Activated CD4-positive, alpha-beta T cell treated with anti-CD3 and anti-CD28 coated beads, Interleukin-2, amount 50 U/mL, for 48 hours (primary cell): ENCODE measurements at places on chromosomes 1 and 21.

GRCh38 chr1:62637392-62638105 is 40.2 kb downstream of the ANGPTL3 start:
- no peak for DNase-seq

- no peak for DNase-seq
Observed at GRCh38 chr1:201809876-201810275, 19.1 kb upstream of the IPO9 start.

- DNase-seq = no peak
Observed at GRCh38 chr1:201112173-201112731, at the start of gene CACNA1S. Gene CACNA1S, minus strand, starts transcription at chr1:201112426. Its CDS starts 87 bp downstream, at chr1:201112339.

GRCh38 chr1:212686591-212686990 is 13.0 kb downstream of the BATF3 start:
- DNase-seq = no peak

GRCh38 chr1:211648980-211649934 is 26.2 kb downstream of the NEK2 start:
- no peak for DNase-seq

GRCh38 chr21:37224861-37225839 is 42.0 kb downstream of the VPS26C start:
- DNase-seq = peak; percentile 34

DNA sequence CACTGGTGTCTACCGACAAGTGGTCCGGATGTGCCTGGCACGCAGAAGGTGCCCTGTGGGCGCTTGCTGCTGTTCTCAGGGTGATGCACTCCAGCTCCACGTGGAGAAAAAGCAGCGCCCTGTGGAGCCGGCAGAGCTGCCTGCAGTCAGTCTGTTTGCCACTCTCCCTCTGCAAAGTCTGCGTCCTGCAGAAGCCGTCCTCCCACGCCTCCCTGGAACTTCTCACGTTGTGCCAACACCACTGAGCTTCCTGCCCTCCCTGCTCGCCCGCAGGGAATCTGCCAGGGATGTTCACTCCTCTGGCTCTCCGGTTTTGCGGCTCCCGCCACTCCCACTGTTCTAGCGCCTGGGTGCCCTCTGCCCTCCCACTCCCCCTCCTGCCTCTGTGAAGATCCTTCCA is 19.8 kb upstream of the UBXN10 start:
- no peak for DNase-seq

GRCh38 chr1:227779021-227779441 is 36.4 kb upstream of the PRSS38 start:
- no peak for DNase-seq

GRCh38 chr1:36715797-36716196 is 233.1 kb upstream of the CSF3R start:
- no peak for DNase-seq

DNA sequence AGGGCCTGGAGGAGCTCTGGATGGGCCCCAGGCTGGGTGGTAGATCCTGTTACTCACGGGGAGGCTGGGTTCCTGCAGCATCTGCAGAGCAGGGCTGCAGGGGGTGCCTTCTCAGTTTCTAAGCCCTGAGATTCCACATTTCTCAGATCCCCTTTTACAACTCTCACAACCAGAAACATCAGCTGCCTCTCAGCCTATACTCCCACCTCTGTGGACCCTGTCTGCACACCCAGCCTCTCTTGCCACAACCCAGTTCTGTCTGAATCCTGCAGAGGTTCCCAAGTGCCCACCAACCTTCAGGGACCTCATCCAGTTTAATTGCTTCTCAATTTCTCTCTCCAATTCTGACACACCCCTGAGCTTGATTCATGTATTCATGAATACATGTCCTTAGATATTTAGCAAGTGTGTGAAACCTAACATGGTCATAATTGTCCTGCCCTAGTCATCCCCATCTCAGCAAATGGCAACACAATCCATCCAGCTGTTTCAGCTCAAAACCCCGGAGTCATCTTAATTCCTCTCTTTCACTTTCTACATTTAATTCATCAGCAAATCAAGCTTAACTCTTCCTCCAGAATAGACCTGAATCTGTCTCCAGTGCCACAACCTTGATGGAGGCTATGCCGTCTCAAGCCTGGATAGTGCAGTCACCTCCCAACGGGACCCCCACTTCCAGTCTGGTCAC is 57.0 kb upstream of the NEK2 start:
- no peak for DNase-seq

DNA sequence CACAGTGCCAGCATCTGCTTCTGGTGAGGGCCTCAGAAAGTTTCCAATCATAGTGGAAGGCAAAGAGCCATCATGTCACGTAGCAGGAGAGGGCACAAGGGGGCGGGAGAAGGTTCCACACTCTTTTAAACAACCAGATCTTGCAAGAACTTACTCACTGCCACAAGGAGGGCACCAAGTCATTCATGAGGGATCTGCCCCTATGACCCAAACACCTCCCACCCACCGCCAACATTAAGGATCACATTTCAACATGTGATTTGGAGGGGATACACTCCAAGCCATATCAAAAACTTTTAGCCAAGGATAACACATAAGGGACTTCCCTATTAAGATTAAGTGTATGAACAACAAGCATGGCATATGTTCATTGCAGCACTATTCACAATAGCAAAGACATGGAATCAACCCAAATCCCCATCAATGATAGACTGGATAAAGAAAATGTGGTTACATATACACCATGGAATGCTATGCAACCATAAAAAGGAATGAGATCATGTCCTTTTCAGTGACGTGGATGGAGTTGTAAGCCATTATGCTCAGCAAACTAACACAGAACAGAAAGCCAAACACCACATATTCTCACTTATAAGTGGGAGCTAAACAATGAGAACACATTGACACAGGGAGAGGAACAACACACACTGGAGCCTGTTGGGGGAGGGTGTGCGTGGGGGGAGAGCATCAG is 19.9 kb upstream of the SLC35F3 start:
- DNase-seq = no peak

DNA sequence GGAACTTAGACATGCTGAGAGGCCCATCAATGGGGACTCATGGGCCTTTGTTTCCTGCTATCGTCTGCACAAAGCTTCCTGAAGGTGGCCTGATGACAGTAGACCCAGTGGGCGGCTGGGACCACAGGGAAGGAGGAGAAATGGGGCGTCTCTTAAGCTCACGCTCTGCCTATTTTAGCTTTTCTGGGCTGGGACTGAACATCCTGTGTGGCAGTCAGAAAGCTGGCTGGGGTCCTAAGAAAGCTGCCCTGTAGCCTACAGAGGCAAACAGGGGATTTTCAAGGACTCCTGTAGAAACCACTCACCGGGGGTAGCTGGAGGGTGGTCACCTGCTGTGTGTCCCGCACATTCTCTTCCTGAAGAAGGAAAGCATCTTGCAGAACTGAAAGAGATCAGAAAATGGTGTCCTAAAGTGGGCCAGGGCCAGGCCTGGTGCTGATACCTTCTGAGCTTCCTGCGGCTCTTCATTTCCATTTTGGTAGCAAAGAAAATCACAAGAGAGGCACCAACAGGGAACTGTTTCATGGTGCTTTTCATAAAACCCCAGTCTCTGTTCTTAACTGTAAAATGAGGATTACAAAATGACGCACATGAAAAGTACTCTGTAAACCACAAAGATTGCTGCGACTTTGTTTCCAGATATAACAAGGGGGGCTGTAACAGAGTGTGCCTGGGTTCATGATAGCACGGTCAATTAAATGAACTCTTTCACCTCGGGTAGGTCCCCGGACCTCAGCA is 8.6 kb downstream of the ZNF496 start:
- DNase-seq = no peak

- no peak for DNase-seq
Observed at GRCh38 chr1:237012788-237013383, 8.6 kb upstream of the MT1HL1 start.

GRCh38 chr1:212139526-212140135 is 104.1 kb downstream of the DTL start:
- no peak for DNase-seq

DNA sequence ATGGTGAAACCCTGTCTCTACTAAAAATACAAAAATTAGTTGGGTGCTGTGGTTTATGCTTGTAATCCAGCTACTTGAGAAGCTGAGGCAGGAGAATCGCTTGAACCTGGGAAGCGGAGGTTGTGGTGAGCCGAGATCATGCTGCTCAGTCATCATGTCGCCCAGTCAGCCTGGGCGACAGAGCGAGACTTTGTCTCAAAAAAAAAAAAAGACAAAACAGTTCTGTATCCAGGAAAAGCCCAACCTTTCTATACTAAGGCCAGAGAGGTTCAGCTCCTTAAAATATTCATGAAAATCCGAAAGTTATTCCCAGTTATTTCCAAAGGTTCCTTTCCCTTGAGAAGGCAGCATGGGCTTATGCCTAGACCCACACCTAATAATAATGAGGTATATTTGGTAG is 4.2 kb downstream of the MRPL37 start:
- DNase-seq = no peak

GRCh38 chr1:43704838-43705237 is 2.5 kb upstream of the ST3GAL3 start:
- DNase-seq = no peak

GRCh38 chr1:3066250-3066711 is 2.7 kb upstream of the PRDM16 start:
- no peak for DNase-seq

- no peak for DNase-seq
Observed at GRCh38 chr1:210340311-210340710, 11.6 kb downstream of the HHAT start.

DNA sequence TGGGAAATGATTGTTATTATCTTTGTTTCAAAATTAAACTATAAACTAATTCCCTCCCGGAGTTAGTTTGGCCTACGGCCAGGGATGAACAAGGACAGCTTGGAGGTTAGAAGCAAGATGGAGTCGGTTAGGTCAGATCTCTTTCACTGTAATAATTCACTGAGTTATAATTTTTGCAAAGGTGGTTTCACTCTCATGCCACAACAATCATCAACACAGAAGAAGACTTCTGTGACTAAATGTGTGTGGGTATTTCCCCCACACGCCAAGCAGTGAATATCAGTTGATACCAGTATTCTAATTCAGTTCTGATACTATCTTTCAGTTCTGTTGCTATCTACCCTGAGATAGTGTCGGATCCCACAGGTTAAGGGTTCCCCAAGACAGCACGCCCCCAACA is 215.1 kb downstream of the S1PR1 start:
- peak; percentile 22 for DNase-seq

- no peak for DNase-seq
Observed at GRCh38 chr1:9770298-9770697, 53.5 kb downstream of the CLSTN1 start.

DNA sequence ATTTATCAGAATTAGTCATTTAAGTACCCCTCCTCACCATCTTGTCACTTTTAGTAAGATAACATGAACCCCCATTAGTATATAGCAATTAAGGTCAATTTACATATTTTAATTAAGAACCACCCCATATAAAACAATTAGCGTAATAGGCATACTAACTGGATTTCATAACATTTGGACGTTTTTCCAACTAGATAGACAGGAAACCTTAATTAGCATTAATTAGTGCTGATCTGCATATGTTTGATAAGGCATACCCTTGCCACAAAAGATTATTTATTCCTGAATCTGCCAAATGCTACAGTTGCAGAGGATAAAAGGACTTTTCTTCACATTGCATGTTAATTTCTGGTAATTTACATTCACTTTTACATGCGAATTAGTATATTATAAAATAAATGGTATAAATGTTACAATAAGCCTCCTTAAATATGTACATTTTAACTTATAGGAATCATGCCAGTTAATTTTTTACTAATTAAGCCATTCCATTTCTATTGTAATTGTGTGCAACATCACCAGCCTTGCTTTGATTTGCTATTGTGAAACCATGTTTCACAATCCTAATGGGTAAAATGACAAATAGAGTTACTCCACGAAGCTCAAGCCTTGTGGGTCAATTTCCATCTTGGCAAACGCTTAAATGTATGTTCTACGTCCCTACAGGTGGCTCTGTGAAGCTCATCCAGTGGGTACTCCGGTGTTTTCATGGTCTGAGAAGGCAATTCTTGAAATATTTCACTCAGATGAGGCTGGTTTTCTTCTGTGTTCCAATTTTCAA is 469.6 kb downstream of the DPYD start:
- DNase-seq = no peak

DNA sequence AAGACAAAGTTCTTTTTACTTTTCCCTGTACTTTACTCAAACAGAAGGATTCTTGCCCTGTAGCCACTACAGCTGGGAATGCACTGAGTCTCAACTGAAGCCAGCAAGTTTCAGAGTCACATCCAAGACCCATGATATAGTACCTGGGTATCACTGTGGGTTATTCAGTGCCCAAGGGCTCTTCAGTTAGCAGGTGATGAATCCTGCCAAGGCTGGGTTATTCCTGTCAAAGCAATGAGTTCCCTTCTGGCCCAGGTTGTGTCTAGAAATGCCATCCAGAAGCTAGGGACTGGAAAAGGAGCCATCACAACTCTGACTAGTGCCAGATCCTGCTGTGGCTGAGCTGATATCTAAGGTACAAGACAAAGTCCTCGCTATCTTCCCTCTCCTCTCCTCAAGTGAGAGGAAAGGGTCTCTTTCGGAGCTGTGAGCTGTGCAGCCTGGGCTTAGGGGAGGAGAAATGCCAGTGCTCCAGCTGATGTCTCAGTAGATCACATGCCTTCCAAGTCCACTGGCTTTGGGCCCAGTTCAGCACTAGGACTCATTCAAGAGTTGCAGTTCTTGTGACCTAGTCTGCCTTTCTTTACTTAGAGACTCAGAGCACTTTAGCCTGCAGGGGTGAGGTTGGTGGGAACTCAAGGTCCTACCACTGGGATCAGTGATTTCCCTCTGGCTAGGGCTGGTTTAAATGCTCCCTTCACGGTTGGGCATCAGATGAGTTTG is 369.4 kb downstream of the TBX15 start:
- no peak for DNase-seq

GRCh38 chr1:109198043-109198695 is 15.5 kb upstream of the SARS1 start:
- DNase-seq = no peak

DNA sequence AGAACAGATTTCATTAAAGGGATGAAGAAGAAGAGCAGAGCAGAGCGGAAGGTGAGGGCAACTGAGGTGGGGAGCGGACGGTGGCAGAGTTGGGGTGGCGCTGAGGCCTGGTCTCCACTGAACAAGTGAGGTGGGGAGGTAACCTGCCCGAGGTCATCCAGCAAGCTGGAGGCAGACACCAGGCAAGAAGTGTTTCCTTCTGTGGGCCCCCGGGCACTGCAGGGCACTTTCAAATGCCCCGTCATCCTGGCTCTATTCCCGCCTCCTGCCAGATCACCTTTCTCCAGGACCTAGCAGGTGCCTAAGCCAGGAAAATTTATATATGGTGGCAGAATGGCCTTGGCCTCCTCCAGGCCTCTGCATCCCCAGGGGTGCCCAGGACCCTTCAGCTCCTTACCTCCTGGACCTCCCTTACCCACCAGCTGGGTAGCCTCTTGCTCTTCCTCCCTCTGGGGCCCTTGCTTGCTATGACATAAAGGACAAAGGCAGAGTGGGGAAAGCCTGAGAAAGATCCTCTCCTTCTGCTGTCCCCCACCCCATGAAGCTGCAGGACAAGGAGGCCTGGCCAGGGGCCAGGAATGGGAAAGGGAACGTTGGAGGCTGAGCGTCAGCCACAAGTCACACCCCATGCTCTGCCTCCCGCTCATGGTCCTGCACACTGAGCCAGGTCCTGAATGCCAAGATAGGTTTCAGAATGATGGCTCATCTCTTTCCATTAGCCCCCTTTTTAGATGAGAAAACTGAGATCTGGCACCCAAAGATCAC is 29.0 kb downstream of the VWA5B1 start:
- DNase-seq = no peak
